Cerebellum (tissue), 4 donors: ENCODE measurements at places on chromosomes 2 and 18. TPM values are rescaled to one million over a fixed set of nuclear protein-coding genes. Genes with fewer than 3 reads are reported as not detected.

DNA sequence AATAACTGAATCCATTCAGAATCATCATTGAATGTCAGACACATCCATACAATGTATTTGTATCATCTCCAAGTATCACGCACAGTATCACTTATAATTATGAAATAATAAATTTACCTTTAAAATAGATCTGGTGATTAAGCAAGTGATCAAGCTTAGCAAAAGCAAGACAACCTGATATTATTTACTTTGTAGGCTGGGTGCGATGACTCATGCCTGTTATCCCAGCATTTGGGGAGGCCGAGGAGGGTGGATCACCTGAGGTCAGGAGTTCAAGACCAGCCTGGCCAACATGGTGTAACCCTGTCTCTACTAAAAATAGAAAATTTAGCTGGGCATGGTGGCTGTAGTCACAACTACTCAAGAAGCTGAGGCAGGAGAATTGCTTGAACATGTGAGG lies 421.0 kb upstream of the NETO1 start:
- no peak for DNase-seq

DNA sequence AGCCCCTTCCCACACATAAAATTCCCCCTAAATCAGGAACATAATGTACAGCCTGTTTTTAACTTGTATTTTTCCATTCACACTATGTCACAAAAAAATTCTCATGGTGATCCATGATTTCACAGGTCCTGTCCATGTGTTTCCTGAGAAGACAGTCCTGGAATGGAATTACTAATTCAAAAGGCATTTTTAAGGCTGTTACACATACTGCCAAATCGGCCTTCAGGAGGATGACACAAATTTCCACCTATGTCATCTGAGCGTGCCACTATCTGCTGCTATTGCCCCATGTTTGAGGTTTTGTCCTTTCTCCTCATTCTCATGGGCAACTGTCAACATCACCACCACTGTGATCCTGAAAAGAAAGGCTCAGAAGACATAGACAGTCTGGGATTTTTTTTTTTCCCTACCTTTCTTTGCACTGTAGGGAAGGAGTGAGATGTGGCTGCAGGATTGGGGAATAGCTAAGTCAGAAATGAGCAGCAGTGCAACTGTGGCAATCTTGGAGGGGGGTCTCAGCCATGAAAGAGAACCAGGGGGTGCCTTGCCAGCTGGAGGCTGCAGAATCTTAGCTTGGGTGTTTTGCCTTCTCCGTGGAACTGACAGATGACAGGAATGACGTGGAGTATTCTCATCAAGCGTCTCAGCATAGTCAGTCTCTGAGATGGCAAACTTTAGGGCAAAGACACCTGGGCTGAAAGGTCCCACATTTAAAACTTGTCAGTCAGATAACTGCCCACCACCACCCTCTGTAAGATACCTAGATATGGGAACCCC lies 73.4 kb downstream of the MARCHF4 start:
- DNase-seq = no peak

GRCh38 chr2:28413899-28414295 lies 21.2 kb downstream of the FOSL2 start:
- no peak for DNase-seq

GRCh38 chr2:46001290-46001689 lies 295.9 kb upstream of the EPAS1 start:
- DNase-seq = no peak

DNA sequence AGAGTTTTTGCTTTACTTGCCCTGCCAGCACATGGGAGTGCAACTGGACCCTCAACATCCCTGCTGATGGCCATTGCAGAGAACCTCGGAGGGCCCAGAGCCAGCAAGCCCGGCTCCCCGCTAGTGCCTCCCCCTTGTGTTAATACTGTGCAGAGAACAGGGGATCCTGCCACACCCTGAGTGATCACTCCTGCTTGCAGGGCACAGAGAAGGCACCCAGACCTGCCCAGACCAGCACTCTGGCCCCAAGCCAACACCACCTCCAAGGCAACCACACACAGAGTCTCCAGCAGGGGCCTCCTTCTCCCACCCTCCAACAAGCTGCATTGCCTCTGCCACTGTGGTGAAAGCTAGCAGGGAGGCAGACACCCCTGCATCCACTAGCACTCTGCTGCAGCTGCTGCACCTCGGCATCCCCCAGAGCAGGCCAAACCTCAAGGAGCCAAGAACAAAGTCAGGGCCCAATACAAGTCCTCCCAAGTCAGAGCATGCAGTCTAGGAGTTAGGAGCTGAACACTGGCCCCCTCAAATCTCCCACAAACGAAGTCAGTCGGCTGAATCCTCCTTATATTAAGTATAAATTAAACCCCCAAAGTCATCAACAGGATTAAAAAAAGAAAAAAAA lies 157.7 kb downstream of the CCDC178 start:
- no peak for DNase-seq

DNA sequence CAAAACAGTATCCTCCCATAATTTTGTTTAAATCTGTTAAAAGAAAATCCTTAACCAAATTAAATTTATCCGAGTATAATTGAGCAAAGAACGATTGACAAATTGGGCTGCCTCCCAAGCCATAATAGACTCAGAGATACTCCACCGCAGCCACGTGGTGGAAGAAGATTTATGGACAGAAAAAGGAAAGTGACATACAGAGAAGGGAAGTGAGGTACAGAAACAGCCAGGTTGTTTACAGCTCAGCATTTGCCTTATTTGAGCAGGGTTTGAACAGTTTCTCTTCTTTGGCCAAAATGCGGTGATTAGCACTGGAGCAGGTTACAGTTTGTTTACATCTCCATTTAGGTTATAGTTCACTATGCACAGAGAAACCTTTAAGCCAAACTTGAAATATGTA lies 60.8 kb downstream of the KYNU start:
- DNase-seq = no peak

Gene KCNS3
- total RNA-seq = 4.6 TPM

Gene GALNT14
- 12.2 TPM for total RNA-seq

Gene MROH2A
- not detected for total RNA-seq
